NCI-H510A (cell line): ENCODE measurements at places on chromosomes 3 and 15.

DNA sequence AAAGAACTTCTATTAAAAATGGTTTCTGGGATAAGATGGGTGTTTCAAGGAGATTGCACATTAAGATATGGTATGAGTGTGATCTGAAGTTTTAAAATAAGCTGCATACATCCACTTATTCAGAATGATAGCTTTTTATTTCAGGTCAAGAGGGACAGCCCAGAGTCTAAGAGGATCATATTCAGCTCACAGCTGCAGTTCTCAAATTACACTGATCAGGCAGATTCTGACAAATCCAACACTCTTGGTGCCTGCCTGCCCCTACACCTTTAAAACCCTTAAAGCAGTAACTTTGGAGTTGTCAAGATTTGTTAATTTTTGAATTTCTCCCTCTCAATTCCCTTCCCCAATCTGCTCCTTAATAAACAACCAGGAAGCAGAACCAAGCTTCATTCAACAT, 9.1 kb upstream of the TMEM87A start:
- DNase-seq: no peak

DNA sequence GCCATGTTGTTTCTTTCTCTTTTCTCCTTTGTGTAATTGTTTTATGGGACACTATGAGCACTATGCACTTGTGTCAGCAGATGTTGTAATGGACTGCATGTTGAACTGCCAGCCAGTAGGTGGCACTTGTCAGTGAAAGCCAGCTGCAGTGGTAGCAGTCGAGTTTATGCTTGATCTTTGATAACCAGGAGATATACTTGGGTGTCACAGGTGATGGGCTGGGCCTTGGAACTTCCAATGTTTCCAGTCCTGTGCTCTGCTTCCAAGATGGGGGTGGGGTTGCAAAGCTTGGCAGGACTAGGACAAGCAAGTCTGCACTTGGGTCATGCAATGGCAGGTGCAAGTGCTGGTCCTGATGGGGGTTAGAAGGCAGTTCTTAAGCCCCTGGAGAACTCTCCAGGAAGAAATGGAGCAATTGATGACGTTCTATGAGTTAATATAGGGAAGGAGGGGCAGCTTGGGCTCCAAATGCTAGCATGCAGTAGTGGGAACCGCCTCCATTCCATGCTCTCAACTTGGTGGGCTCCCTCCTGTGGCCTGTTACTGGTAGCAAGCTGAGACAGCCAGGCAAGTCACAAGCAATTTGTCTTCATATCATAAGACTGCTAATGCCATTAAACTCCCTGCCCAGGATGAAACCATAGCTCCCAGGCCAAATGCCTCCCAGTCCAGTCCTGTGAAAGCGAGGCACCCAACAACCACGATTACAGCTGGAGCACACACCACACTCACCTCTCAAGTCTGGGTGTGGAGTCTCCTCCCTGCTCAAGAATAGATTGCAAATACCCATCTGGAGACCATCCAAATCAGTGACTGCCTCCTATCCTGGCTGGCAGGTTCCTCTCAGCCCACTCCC, 287.2 kb downstream of the CGGBP1 start:
- no peak for DNase-seq

GRCh38 chr3:10299679-10300078, 6.9 kb upstream of the GHRL start:
- DNase-seq: no peak

- no peak for DNase-seq
Measured at GRCh38 chr3:18765161-18765560, 340.0 kb upstream of the SATB1 start.

DNA sequence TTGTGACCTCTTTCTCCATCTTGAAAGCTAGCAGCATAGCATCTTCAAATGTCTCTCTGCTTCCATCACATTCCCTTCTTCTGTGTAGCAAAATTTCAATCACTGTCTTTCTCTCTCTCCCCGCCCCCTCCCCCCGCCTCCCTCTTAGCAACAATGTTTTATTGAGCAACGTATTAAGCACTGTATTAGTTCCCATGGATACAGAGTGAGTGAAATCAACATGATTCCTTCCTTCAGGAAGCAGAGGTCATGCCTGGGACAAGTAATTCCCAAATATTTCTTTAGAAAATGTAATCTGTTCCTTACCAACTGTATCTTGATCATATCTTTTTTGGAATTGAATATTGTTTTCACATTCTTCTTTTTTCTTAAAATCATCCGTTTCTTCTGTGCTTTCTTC, 373.7 kb upstream of the NECTIN3 start:
- DNase-seq: no peak

- DNase-seq: no peak
Measured at GRCh38 chr3:184459355-184459754, 79.5 kb downstream of the CHRD start.

DNA sequence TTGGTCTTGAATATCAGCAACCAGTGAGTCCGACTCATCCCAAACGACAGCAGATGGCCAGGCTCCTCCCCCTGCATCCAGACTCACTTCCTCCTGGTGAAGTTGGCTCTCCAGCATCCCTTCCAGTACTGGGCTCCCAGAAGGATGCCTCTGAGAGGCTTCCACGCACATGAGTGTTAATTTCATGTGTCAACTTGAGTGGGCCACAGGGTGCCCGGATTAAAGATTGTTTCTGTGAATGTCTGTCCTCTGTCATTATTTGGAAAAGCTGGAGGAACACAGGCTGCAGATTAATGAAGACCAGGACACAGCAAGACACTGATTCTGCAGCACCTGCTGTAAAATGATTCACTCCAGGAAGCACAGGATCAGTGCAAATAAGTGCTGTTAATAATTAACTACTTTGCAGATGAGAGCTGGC, 99.8 kb downstream of the ATP10A start:
- no peak for DNase-seq

GRCh38 chr3:71653414-71653807, 69.9 kb upstream of the FOXP1 start:
- no peak for DNase-seq

GRCh38 chr3:53577506-53577905, 83.1 kb downstream of the CACNA1D start:
- DNase-seq: no peak

GRCh38 chr3:40178012-40178594, 131.4 kb upstream of the EIF1B start:
- no peak for DNase-seq

GRCh38 chr3:12994357-12994606, 78.9 kb downstream of the IQSEC1 start:
- no peak for DNase-seq

DNA sequence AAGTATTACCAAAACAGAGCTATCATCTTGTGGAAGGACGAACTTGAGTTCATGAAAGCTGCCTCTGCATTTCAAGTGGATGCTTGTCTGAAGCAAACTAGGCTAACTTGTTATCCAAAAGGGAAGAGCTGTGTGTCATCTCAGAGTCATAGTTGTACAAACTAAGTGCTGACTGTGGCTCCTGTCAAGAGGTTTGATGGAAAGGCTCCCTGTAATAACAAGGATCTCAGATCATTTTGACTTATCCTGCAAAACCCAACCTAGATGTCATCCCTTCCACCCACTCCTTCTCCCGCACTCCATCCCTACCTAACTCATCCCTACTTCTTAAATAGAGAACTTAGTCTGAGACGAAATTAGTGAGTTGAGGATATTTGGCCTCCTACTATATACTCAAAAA, 110.8 kb downstream of the NR2E3 start:
- no peak for DNase-seq

DNA sequence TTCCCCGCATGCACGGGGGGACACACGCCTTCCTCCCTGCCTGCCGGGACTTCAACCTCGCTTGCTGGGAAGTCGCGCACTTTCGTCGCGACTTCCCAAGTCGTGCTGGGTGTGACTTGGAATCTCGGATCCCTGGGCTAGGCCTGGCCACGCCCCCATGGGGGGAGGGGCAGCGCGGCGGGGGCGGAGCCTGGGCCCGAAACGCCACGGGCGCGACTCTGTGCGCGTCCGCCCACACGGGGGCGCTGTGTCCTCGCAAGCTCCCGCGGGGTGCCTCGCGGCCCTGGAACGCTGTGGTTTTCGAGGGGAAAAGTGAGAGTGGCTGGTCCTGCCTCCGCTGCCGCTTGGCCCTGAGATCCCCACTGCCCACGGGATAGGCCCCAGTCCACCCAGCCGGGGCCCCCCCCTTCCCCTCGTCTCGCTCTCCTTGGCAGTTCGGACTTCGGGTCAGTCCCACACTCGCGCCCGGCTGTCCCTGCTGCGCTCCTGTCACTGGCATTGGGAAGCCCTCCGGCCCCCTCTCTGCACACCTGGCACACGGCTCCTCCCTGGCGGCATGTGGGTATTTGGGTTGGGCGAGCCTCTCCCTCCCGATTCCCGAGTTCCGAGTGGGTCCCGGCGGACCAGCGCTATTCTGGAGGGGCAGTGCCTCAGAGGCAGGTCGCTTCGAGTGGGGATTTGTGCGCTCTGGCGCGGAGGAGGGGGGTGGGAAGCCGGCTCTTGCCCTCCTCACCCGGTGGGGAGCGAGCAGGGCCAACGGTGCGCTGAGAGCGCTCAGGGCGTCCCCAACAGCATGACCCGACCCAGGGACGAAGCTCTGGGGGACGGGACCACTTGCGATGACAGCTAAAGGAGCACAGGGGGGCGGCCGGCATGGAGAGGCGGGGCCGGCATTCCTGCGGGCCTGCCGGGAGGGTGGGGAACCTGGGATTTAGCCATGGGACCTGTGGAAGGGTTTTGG, 23.6 kb downstream of the SEC61A1 start:
- no peak for DNase-seq

DNA sequence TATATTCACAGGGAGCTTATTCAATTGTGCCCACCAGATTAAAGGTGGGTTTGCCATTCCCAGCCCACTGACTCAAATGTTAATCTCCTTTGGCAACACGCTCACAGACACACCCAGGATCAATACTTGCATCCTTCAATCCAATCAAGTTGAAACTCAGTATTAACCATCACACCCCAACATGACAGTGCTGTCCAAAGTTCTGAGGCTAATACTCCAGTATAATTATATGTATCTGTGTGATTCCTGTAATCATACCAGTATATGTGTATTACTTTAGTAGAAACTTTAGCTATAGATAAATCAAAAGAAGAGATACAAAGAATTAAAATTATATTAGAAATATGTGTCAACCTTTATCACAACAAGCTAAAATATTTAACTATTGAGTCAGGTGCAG, 1166.0 kb downstream of the ZPLD1 start:
- no peak for DNase-seq

- DNase-seq: no peak
Measured at GRCh38 chr3:149266736-149267135, 45.1 kb upstream of the CP start.

DNA sequence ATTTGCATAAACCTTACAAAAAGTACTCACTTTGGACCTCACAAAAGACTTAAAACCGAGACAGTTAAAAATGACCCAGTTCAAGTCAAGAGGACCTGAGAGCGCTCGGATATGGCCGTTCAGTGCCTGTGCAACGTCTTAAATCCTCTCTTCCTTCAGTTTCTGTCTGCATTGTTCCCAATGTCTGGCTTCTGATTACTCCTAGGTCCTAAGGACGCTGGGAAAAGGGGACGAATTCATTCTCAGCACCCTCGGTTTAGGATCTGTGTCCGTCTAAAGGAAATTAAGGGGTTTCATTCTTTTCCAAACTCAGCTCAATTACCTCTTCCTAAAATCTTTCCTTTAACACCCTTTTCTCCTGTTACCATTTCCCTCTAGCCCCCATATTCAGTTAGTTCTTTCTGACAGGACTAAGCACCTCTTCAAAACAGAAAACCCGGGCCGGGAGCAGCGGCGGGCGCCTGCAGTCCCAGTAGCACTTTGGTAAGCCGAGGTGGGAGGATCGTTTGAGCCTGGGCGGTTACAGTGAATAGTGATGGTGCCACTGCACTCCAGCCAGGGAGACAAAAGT, 970 bp downstream of the DPPA4 start:
- DNase-seq: no peak

GRCh38 chr15:77710637-77711036, 77.9 kb upstream of the LINGO1 start:
- no peak for DNase-seq

- peak; percentile 55 for DNase-seq
Measured at GRCh38 chr3:126475413-126476114, at the start of gene ZXDC. Gene ZXDC (minus strand): TSS chr3:126475891. CDS start chr3:126475865, 26 bp downstream.

GRCh38 chr15:29233566-29233965, 36.1 kb downstream of the NSMCE3 start:
- DNase-seq: no peak

- DNase-seq: no peak
Measured at GRCh38 chr15:39140060-39140604, 440.7 kb upstream of the THBS1 start.

- no peak for DNase-seq
Measured at GRCh38 chr3:100756441-100756840, 47.1 kb downstream of the TFG start.

DNA sequence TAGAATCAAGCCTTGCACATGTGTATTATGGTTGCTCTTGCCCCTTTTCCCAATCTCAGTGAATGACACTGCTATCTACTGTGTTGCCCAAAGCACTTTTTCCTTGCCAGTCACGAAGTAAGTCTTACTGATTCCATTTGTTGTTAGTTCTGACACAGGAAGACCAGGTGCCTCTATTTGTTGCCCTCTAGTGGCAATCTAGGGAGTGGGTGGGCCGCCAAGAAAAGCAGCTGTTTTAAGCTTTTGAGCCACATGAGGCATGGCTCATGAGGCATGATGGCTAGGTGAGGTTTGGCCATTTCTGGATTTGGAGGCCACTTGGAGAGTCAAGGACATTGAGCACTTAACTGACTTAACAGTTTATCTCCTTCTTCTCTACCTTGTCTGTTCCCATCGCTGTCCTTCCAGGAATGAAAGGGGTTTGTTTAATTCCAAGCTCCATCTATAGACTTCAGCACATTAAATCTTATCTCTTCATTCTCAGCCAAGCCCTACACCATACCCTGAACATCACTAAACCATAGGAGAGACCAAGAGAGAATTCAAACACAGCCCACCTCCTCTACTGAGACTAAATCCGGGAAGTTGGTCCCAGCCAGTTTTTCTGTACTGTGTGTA, 103.1 kb downstream of the HCN4 start:
- no peak for DNase-seq

GRCh38 chr3:13115991-13116390, 42.8 kb upstream of the IQSEC1 start:
- no peak for DNase-seq

DNA sequence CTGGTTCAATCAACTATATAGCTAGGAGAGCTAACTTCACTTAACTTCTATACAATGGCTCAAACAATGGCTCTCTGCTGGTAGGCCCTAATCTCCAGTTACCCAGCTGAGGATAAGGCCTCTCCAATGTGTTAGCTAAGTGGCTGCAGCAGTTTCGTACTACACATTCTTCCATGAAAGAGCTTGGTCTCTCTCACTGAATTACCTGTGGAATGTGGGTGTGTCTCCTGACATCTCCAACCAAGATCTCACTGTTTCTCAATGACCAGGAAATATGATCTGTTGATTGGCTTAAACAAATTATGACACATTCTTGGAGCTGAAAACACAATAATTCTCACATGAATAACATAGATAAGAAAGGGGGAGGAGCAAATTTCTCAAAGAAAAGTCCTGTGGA, 169.8 kb upstream of the ROBO1 start:
- DNase-seq: no peak

DNA sequence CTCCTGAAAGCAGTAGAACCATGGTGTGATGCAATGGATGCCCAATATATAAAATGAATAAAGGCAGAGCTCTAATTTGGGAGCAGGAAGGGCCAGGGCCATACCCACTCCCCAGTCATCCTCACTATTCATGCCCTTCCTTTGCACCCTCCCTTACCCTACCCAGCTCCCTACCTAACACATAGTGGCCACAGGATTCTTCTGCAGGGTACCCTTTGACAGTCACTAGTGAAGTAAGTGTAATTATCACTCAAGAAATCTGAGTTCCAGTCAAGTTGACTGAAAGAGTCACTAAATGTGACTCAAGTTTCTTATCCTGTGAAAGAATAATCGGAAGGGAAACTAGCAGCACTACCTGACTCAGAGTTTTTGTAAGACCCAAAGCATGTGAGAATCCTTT, 69.2 kb downstream of the RASA2 start:
- DNase-seq: no peak
